ENCODE measurements at places on chromosomes 11 and 22. TPM values are rescaled to one million over a fixed set of nuclear protein-coding genes. Genes with fewer than 3 reads are reported as not detected.

Gene RFPL2
- 5.3 TPM for polyA plus RNA-seq

- no peak for DNase-seq
Observed at GRCh38 chr22:38027487-38027886, 29.7 kb upstream of the PICK1 start.

GRCh38 chr11:124069429-124070401 is 28.6 kb upstream of the OR10G7 start:
- peak; percentile 62 for DNase-seq

- no peak for DNase-seq
Observed at GRCh38 chr22:42284643-42285181, 14.3 kb upstream of the TCF20 start.

DNA sequence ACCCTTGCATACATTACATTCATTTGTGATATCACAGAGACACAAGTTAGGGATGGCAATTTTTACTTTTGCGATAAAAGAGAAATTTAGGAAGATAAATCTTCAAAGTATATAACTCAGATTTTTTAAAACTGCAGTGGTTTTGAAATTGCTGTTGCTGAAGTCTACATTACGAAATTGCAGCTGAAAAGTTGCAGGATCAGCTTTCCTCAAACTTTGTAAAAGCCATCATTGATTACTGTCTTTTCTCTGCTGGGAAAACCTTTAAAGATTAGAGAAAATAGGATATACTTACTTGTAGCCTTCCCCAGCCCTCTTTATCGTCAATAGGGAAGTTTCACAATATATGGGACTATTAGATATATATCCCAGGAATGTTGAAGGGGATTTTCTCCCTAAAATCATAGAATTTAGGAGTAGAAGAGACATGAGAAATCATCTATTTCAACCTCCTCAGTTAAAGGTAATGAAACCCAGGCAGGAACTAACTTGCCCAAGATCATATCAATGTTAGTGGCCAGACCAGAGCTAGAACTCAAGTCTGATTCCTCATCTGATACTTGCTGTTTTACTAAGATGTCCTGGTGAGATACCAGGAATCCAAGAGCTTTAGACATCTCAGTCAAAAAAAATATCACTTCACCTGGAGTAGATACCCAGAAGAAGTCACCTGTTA is 10.4 kb upstream of the AGBL2 start:
- no peak for DNase-seq

DNA sequence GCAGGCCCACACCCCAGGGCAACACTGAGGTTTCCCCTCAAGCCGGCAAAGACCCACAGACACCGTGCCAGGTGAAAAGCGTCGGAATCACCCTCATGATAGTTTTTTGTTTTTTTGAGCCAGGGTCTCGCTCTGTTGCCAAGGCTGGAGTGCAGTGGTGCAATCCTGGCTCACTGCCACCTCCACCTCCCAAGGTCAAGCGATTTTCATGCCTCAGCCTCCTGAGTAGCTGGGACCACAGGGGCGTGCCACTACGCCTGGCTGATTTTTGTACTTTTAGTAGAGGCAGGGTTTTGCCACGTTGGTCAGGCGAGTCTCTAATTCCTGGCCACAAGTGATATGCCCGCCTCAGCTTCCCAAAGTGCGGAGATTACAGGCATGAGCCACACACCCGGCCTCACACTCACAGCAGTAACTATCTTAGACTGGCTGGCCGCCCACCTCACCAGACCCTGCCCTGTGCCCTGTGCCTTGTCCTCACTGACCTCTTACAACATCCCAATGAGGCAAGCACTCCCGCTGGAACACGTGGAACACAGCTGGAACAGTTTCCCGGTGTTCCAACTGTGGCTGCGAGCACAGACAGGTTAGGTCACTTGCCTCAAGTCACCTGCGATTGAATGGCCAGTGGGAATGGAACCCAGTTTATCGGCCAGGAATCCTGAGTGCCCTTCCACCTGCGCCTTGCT is 21.1 kb downstream of the LRRC10B start:
- no peak for DNase-seq

Gene C22orf15
- polyA plus RNA-seq: not detected

GRCh38 chr22:24486501-24486921 is 8.6 kb upstream of the UPB1 start:
- no peak for DNase-seq

GRCh38 chr22:20582520-20583361 is 75.3 kb downstream of the MED15 start:
- no peak for DNase-seq

DNA sequence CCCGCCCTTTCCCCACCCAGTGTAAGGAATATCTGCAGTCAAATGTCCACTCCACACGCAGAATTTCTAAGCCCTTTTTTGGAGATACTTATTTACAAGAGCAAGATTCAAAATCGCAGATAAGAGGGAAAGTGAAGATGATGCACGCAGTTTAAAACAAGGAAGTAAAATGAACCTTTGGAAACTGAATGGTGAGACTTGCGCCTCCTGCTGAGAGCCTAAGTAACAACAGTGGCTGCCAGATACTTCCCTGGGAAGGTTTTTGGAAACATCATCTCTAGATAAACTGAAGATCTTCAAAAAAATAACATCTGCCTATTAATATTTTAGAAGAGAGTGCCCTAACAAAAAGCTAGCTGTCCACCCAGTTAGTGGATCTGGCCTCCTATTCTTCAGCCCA is 963.1 kb upstream of the FAT3 start:
- DNase-seq: no peak

DNA sequence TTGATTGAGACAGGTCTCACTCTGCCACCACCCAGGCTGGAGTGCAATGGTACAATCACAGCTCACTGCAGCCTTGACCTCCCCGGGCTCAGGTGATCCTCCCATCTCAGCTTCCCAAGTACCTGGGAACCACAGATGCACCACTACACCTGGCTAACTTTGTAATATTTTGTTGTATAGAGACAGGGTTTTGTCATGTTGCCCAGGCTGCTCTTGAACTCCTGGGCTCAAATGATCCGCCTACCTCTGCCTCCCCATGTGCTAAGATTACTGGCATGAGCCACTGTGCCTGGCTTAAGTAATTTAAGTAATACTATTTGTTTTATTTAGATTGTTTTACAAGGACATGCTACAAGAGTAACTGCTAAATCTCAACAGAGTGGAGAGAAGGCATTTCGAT is 33.5 kb downstream of the ZNF143 start:
- DNase-seq: no peak

Gene TTC28
- polyA plus RNA-seq: 8.2 TPM

- DNase-seq: peak; percentile 47
Observed at GRCh38 chr11:117490911-117491310, 163.3 kb downstream of the CEP164 start.

GRCh38 chr11:95042239-95042638 is 7.0 kb upstream of the KDM4F start:
- no peak for DNase-seq

DNA sequence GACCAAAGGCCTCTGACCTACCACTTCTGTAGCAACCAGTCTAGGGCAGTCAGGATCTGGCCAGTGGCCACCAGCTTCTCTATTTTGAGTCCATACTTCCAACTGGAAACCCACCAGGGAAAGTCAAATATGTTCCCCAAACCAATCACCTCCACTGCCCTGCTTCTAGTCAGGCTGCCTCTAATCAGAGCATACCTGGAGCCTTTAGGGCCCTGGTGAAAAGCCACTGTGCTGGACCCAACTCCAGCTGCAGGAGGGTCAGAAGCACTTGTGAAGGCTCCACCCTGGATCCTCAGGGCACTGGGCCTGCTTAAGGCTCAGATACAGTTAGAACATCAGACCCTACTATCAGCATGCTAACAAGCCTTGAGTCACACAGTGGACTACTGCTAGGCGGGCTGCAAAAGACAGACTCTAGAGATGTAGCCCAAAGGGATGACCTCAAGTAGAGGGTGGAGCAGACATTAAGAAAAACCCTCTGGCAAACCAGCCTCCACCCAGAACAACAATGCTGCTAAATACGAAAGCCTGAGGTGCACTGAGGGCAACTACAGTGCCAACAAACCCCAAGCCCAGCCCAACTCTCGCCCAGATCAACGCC is 69.2 kb downstream of the DGCR2 start:
- DNase-seq: no peak

DNA sequence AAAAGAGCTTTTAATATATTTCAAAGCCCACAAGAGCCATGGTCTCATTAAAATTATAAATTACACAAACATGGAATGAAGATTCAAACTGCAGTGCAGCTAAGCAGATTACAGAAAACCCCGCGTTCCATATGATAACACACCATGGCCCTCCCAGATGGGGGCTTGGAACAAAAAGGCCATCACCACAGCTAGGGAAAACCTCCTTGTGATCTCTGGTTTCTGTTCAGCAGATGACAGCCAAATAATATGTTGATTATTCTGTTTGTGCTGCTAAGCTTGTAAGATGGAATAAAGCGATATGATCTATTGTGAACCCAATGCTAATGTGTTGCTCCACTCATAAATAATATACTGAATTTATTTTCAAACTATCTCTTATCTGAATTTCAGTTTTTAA is 28.5 kb downstream of the IMMP1L start:
- peak; percentile 88 for DNase-seq

GRCh38 chr11:109845437-109845836 is 247.8 kb upstream of the ZC3H12C start:
- DNase-seq: no peak

GRCh38 chr11:134004496-134005172 is 47.9 kb upstream of the IGSF9B start:
- no peak for DNase-seq

- no peak for DNase-seq
Observed at GRCh38 chr22:29703569-29704195, 16.1 kb upstream of the CABP7 start.

DNA sequence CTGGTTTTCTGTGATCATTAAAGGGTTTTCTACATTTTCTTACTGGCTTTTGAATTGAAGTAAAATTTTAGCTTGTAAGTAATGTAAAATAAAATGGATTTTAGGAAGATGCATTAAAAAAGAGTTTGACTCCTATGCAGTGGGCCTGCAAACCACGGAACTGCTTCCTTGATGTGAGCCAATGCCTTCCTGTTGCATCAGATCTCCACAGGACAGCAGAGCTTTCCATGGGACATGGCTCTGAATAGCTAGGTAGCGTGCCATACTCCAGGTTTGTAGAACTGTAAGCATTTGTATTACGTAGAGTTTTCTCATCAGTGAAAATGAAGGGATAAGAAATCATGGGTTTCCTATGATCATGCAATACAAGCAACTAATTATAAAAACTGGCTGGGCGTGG is 133.4 kb downstream of the SWAP70 start:
- no peak for DNase-seq

DNA sequence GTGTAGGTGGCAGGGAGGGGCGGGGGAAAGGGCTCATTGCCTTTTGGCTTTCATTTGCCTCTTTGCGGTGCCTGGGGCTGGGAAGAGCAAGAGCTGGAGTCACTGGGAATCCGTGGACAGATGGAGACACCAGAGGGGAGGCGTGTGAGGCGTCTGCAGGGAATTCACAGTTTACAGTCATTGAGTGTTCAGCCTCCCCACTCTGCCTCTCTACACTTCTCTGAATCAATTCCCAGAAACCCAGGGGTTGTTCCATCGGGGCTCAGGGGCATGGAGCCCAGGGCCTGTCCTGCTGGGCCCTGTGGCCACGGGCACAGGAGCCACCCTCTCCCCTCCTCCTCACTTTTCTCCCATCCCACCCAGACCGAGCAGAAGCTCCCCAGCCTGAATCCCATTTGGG is 160.5 kb upstream of the NAV2 start:
- DNase-seq: peak; percentile 96

- DNase-seq: peak; percentile 19
Observed at GRCh38 chr11:2166091-2166851, 5.3 kb upstream of the INS start.

DNA sequence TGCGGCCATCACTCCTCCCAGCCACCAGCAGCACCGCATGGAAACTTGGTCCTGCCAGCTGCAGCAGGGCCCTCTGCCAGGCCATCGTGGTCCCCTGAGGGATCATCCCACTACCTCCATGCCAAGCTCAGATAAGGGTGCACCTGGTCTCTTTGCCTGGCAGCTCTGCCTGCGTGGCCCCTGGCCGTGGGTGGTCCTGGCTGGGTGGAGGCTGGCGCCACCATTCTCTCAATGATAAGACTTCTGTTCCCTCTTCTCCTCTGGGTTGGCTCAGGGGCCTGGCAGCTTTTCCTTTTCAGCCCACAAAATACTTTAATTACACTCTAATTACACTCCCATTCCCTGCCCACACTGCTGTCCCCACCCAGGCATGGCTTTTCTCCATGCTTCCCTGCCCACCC is 26.8 kb upstream of the TSKU start:
- DNase-seq: no peak

DNA sequence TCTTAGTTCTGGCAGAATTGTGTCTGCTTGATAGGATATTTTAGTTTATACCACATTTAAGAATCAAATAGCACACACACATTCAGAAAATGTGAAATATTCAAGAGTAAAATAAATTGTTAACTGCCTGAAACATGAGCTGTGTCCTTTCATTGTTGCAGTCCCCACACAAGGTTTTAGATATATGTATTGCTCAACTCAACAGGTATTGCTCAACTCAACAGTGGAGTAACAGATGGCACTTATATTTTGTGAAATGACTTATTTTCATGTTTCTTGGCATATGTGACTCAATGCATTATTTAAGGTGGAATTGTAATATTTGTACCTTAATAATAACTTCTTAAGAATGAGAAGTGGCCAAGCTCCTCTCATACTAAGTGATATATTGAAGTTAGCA is 760.3 kb downstream of the CNTN5 start:
- no peak for DNase-seq

DNA sequence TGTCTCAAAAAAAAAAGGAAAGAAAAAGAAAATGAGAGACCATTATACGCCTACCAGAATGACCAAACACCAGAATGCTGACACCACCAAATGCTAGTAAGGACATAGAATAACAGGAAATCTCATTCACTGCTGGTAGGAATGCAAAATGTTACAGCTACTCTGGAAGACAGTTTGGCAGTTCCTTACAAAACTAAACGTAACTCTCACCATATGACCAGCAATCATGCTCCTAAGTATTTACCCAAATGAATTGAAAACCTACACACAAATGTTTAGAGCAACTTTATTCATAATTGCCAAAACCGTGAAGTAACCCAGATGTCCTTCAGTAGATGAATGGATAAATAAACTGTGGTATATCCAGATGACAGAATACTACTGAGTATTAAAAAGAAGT is 7.2 kb downstream of the CHKA start:
- no peak for DNase-seq

- DNase-seq: no peak
Observed at GRCh38 chr11:104327861-104328511, 164.0 kb upstream of the PDGFD start.

DNA sequence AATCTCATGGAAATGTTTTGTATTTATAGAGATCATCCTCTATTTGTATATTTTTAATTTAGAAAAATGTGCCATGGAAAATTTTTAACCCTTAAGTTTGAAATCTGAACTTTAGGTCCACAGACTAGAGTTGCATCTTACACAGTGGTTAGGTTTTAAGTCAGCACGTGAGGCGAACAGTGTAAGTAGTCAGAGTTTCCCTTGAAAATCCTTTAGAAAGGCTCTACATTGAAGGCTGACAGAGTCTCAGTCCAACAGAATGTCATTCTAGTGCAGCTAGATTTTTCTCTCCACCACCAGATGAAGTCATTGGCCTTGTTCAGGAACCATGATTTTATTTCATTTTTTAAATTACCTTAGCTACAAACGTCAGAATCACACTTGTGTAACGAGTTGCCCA is 18.7 kb downstream of the HMGXB4 start:
- DNase-seq: no peak

- DNase-seq: no peak
Observed at GRCh38 chr11:107973641-107974040, 35.1 kb upstream of the CUL5 start.

- no peak for DNase-seq
Observed at GRCh38 chr11:115458877-115459276, 45.3 kb downstream of the CADM1 start.

- DNase-seq: no peak
Observed at GRCh38 chr22:25964961-25965730, 204.1 kb upstream of the SEZ6L start.

- no peak for DNase-seq
Observed at GRCh38 chr22:31829505-31829904, 75.7 kb downstream of the DEPDC5 start.

All from brain (organoid and tissue), 16 donors.